ENCODE measurements at places on chromosomes 3 and 15.

DNA sequence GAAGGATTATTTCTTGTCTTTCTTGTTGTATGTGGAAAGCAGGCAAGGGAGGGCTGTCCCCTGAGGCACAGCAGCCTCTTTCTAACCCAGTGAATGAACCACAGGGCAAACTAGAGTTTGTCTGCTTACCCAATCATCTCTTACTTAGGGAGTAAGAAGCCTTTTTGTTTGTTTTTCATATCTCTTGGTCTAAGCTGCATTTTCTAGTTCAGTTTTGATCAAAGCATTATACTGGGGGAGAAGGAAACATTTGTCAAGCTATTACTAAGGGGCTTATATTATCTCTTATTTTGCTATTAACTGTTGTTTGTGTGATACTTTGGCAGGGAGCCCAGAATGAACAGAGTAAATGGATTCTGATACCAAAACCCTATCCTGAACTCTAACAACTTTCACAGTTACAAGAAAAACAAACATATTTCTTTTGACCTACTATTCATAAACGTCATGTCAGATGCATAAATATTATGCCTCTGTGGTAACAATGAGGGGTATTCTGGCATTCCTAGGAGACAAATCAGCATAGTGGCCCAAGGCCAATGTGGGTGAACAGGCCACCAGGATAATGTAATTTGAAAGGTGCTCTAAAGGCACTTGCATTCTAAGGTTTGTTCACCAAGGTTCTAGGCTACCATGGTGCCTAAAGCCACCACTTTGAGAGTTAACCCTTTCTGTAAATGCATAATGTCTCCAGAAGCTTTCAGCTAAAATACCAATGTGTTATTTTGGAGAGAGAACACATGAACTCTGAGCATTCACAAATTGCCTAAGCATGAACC, 271.6 kb upstream of the ZPLD1 start:
- DNase-seq: no peak

GRCh38 chr3:168072323-168072650, 23.4 kb downstream of the GOLIM4 start:
- no peak for DNase-seq

GRCh38 chr3:147130461-147130860, 275.9 kb downstream of the ZIC4 start:
- DNase-seq: no peak

DNA sequence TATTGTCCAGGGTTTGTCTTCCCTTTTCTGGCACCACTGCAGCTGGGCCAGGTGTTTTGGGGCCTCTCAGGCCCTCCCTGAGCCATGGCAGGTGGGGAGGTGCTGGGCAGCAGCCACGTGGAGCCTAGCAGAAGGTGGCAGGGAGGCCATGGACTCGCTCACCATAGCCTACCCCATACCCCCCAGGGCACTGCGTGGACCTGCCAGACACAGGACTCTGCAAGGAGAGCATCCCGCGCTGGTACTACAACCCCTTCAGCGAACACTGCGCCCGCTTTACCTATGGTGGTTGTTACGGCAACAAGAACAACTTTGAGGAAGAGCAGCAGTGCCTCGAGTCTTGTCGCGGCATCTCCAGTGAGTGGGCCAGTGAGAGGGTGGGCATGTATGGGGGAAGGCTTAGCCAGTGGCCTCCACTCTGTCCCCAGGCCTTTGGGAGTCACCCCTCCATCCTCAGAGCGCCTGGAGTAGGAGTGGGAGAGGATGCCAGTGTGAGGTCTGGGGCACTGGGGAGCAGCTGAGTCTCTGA, 11.9 kb downstream of the SPINT1 start:
- no peak for DNase-seq
